ENCODE measurements at places on chromosomes 7 and 10.
A peak's percentile ranks its signal among the peaks of the same experiment; 100 is the strongest.

GRCh38 chr10:24357344-24358004 lies 148.5 kb downstream of the KIAA1217 start:
- no peak for ATAC-seq

DNA sequence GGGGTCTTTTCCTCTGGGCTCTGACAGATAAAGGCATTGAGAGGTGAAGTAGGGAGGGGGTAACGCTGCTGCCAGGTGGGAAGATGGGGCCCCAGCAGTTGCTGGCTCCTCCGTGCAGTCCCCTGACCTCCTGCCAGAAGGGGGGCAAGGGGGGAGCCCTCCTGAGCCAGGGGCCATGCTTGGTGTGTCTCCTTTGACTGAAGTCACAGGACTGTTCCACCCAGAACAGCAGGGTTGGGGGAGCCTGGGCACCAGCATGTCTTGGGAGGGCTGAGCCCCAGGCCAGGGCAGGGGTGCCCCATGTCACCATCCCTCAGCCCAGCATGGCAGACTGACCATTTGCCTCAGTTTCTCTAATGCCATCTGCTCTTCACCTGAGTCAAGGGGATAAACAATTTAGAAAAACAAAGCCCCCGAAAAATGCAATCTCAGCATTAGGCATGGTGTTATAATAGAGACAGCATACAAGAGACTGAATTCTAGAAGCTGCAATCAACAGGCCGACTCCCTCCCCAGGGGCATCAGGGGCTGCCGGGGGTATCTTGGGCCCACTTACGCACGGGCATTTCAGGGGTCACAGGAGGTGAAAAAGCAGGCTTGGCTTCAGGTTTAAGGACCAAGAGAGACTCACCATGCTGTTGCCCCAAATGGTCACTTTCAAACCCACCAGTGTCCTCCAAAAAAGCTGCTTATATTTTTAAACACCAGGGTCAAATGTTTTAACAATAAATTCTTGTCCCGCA lies 108.6 kb upstream of the GPR26 start:
- ATAC-seq, result no peak

DNA sequence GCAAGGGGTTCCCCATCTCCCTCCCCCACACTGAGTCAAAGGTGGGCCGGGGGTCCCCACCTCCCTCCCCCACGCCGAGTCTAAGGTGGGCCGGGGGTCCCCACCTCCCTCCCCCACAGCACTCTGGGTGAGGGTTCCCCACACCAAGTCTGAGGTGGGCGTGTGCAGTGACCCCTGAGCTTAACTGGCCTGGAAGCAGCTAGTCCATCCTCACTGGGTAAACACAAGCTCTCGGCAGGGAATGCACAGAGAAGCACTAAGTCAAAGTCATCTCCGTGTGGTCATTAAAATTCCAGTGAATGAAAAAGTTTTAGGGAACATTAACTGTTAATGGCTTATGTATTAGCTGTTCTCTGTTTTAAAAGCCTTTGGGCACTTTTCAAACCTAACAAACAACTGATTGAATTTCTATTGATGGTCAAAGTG lies 43.7 kb upstream of the PRKAR1B start:
- no peak for ATAC-seq

GRCh38 chr7:88322151-88322550 lies 15.5 kb upstream of the STEAP4 start:
- peak; percentile 43 for ATAC-seq

DNA sequence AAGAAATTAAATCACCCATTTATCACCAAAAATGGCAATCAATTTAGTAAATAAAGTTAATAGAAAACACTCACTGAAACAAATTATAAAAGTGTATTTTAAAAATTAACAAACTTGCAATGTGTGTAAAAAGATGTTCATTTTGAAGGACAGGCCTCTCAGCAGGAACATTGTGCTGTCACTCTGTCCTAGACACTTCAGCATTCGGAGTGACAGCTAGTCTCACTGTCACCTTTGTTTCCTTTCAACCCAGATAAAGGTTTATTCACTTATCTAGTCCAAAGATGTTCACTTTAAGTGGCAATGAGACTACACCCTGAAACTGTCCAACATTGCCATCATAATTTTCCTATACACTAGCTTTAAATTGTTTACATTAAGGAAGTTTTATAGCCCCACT lies 91.9 kb upstream of the PLXDC2 start:
- ATAC-seq, result no peak

DNA sequence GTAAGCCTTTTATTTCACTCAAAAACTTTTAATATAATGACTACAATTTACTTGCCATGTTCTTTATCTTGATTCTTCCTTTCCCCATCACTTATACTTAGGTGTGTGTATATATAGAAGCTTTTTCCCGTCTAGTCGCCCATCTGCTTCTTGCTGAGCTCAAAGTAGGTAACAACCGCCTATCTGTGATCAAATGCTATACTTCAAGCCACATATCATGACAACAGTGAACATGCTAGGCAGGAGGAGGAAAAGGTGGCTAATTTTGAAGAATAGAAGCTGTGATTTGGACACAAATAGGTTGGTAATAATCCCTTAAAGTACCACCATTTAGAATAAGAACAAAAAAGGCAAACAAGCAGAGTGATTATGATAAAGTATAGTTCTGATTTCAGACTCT lies 367.3 kb upstream of the CHRM2 start:
- no peak for ATAC-seq

- ATAC-seq, result no peak
These were observed 127.7 kb downstream of the SRI start for GRCh38 chr7:88091988-88092675.

Data from gastroesophageal sphincter (tissue), 4 donors.